ENCODE measurements at places on chromosomes 2 and 18.

DNA sequence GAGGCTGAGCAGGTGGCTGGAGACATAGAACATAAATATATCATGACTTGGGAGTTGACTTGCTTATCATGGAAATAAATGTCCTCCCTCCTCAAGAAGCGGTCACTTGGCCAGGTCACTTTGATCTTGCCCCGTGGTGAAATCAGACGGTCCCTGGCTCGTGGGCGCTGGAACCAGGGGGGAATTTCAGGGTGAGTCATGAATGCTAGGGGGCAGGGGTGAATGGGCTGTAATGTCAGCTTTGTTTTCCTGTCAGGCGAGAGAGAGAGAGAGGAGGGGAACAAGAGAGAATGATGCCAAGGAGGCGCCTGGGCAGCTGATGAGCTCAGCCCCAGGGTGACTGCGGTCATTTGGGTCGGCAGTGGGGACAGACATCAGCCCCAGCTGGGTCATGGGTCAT, 47.7 kb downstream of the RRM2 start:
- no peak for DNase-seq

DNA sequence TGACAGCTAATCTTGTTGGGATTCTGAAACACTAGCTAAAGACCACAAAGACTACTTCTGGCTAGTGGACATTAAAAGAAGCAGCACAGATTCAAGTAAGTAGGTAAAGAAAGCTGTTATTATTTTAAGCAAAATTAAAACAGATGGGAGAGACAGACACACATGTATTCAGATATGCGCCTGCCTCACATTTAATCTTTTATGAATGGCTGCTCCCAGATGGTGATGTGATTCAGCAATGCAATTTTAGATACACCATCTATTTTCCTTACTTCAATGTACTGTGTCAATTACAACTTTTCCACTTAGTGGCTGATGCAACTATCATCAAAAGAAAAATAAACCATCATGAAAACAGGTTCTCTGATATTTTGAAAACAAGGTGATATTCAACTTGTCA, 133.0 kb upstream of the PGAP1 start:
- no peak for DNase-seq

- DNase-seq: no peak
Observed at GRCh38 chr2:10303694-10304378, 1.1 kb downstream of the HPCAL1 start.

GRCh38 chr2:197850882-197851450, 46.6 kb downstream of the PLCL1 start:
- DNase-seq: no peak

DNA sequence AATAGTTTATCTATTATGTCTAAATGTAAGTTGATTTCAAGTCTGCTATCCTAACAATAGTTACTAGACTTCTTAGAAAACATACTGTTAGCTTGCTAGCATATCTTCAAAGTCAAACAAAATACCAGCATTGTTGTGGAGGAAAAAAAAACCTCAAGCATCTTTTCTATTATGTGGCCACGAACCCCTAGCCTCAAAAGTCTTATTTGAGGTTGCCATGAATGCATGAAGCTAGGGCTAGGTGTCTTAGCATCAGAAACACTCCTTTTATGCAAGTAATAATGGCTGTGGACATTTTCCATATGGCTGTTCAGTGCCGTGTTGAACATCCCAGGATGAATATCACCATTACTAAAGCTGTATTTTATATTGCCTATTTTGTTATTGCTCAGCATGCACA, 86.6 kb upstream of the OTX1 start:
- no peak for DNase-seq

- no peak for DNase-seq
Observed at GRCh38 chr2:138831691-138832090, 51.5 kb upstream of the NXPH2 start.

GRCh38 chr2:235749771-235750160, 255.9 kb downstream of the AGAP1 start:
- no peak for DNase-seq
